ENCODE measurements at places on chromosomes 7 and 10. TPM values are rescaled to one million over a fixed set of nuclear protein-coding genes. Genes with fewer than 3 reads are reported as not detected.

DNA sequence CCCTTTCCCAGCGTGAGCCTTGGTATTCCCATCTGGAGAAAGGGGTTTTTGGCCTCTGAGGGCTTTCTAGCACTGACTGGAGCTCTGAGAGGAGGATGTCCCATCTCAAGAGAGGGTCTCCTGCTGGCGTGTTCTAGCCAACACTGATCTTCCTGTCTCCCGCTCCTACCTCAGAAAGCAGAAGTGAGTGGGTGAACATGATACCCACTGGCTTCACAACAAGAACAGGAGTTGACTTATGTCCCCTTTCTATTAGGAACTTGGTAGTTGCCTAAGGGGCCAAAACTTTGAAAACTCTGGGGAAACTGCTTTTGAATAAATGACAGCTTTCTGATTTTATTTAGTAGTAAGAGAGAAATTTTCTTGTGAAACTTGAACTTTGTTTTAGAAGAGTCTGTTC, 113.1 kb upstream of the ADCY1 start:
- peaks cover 2% of the 10 kb centered on the region for H3K27me3 ChIP-seq
- H3K36me3 ChIP-seq: no peaks in the 10 kb centered on the region
- H3K4me3 ChIP-seq: no peak overlapping the region
- no peak overlapping the region for H3K27ac ChIP-seq
- no peaks in the 10 kb centered on the region for H3K4me1 ChIP-seq

- peak; percentile 94 for DNase-seq
- H3K4me1 ChIP-seq: peaks cover 44% of the 10 kb centered on the region
- no peaks in the 10 kb centered on the region for H3K27me3 ChIP-seq
- H3K36me3 ChIP-seq: peaks cover 30% of the 10 kb centered on the region
- H3K4me3 ChIP-seq: peak within 1 kb of the TSS; percentile 96
- peak within 1 kb of the TSS; percentile 94 for H3K27ac ChIP-seq
Measured at GRCh38 chr10:100912605-100913469, at the start of gene SLF2. SLF2 (plus strand) TSS chr10:100912963; CDS start chr10:100913111, 148 bp downstream.

DNA sequence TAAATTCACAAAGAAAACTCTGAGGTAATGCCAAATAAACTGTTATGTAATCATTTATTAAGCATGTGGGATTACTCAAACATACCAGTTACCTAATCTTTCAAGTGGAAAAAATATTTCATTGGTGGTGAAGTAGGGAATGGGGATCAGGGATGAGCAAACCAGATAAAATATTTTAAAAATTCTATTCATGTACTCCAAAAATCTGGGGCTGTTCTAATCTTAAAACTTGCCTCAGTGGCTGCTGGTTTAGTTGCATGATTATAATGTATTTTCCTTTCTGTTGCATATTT, 19.5 kb downstream of the LMOD2 start:
- no peak for DNase-seq
- no peak overlapping the region for H3K27ac ChIP-seq
- no peaks in the 10 kb centered on the region for H3K4me1 ChIP-seq

GRCh38 chr10:26448706-26449435, 10.7 kb downstream of the APBB1IP start:
- peak; percentile 77 for DNase-seq
- H3K27ac ChIP-seq: peak overlapping the region; percentile 92
- no peaks in the 10 kb centered on the region for H3K27me3 ChIP-seq

DNA sequence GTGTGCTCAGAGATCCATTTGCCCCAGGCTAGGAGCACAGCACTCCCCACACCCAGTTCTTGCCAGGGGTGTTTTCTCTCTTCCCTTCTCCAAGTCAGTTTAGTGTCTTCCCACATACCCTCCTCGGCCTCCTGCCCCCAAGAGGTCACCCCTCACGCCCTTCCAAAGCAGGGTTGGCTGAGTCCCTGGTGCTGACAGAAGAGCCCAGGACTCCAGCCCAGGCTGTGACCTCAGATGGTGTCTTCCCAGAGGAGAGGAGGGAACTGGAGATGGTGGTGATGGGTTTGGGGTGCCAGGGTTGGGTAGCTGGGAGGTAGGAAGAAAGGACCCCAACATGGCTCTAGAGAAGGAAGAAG, 19.8 kb downstream of the ZNF775 start:
- H3K4me1 ChIP-seq: peaks cover 33% of the 10 kb centered on the region
- H3K36me3 ChIP-seq: peaks cover 3% of the 10 kb centered on the region
- H3K27ac ChIP-seq: no peak overlapping the region
- no peak overlapping the region for H3K4me3 ChIP-seq
- DNase-seq: no peak

DNA sequence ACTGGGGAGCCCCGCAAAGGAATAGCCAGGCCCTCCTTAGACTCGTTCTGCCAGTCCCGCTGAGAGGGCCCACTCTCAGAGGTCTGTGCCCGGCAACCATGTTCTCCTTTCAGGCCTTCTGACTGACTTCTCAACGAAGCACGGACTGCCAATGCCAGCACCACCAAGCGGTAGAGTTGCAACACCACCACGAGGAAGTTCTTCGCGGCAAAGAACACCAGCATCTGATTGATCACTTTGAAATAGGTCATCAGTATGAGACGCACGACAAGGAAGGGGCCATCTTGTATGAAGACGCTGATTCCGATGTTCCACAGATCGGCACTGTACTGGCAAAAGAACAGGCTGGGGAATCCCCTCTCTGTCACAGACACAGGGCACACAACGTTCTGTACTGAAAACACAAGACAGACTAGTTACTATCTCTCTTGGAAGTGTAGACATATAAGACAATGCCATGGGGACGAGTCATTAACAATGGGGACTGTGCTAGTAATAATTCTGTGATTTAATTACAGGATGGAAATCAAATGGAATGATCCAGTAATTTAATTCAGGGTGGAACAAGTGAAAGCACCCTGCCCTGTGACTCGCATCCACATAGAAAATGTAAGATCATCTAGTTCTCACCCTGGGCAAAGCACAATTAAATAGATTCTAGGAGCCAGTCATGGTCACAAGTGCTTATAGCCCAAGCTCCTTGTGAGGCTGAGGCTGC, 42.7 kb downstream of the TMEM26 start:
- peaks cover 2% of the 10 kb centered on the region for H3K27me3 ChIP-seq
- no peaks in the 10 kb centered on the region for H3K4me1 ChIP-seq
- DNase-seq: no peak
- H3K36me3 ChIP-seq: no peaks in the 10 kb centered on the region
- no peak overlapping the region for H3K4me3 ChIP-seq
- no peak overlapping the region for H3K27ac ChIP-seq

DNA sequence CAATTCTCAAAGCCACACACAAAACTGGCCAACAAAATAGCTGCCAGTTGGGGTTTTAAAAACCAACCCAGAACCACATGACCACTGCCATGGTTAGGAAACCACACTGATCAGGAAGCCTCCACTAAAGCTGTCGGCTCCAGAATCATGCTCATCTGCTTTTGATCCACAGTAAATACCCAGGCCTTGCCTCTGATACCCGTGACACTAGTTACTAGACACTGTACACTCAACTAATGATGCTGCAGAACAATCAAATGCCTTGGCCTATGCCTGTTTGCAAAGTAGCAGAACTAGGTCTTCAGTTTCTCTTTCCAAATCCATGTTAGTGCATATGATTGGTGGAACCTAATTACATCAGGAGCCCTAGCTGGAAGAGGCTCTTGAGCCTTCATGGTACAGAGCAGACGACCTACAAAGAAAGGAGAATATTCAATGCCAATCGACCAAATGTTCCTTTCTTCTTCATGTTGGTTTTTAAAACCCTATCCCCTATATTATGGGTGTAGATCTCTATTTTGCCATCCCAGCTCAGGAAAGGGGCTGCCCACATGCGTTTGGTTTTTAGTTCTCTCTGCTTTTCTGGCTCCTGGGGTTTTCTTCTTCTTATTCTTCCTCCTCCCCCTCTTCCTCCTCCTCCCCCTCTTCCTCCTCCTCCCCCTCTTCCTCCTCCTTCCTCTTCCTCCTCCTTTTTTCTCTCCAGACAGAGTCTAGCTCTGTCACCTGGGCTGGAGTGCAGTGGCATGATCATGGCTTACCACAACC, 76.6 kb downstream of the CNNM2 start:
- H3K27ac ChIP-seq: peak overlapping the region; percentile 52
- H3K36me3 ChIP-seq: no peaks in the 10 kb centered on the region
- no peak overlapping the region for H3K4me3 ChIP-seq
- H3K4me1 ChIP-seq: peaks cover 16% of the 10 kb centered on the region
- no peaks in the 10 kb centered on the region for H3K27me3 ChIP-seq

DNA sequence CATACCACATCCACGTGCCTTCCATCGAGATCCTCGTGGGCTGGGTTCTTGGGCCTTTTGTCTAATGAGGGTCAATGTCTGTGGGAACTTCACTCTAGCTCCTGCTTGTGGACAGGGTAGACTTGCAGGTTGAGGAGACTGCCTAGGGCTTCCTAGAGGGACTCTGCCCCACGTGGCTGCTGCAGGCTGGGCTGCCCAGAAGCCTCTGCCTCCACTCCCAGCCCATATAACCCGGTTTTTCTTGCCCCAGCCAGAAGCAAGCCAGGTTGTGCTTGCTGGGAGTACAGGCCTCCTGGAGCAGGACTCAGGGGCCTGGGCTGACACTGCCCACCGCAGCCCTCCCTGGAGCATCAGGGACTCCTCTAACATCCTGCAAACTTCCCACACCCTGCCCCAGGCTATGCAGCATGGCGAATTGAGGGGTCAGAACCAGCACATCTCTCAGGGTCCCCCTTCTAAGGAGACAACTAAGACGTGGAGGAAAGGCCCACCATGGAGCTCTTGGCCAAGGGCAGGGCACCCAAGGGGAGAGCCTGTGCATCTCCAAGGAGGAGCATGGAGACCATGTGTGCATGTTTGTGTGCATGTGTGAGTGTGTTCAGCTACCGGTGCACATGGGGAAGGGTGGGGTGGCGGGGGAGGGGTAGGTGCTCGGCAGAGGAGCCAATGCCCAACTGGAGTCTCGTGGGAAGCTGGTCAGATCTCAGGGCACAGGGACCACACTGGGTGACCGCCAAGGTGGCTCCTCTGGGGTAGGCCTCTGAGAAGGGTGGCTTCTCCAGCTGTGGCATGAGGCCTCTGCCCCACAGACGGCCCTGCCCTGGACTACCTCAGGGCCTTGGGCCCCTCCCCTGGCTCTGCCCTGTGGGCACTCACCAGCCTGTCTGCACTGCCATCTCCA, 62.6 kb downstream of the RASGEF1A start:
- H3K4me1 ChIP-seq: peaks cover 7% of the 10 kb centered on the region
- DNase-seq: no peak
- no peak overlapping the region for H3K27ac ChIP-seq
- H3K4me3 ChIP-seq: no peak overlapping the region
- no peaks in the 10 kb centered on the region for H3K27me3 ChIP-seq

DNA sequence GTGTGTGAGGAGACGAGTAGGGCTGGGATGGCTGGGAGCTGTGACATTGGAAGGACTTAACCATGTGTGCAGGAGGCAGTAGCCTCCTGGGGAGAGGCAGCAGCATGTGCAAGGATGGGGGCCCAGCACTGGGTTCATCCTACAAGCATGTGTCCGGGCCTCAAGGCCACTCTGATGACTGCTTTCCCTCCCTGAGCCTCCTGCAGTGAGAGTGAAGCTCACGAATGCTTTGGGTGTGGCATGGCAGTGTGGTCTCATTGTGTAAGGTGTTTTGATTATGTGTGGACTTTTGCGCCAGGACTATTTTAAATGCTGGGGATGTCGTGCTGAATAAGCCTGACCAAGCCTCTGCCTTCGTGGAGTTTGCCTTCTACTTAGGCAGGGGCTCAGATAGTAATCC, 122.0 kb upstream of the INSYN2A start:
- H3K4me3 ChIP-seq: no peak overlapping the region
- H3K27me3 ChIP-seq: no peaks in the 10 kb centered on the region
- no peaks in the 10 kb centered on the region for H3K4me1 ChIP-seq
- no peak for DNase-seq

GRCh38 chr10:46541735-46542566, 14.5 kb downstream of the GPRIN2 start:
- peaks cover 37% of the 10 kb centered on the region for H3K27me3 ChIP-seq
- H3K36me3 ChIP-seq: no peaks in the 10 kb centered on the region
- H3K4me3 ChIP-seq: no peak overlapping the region
- no peaks in the 10 kb centered on the region for H3K4me1 ChIP-seq

DNA sequence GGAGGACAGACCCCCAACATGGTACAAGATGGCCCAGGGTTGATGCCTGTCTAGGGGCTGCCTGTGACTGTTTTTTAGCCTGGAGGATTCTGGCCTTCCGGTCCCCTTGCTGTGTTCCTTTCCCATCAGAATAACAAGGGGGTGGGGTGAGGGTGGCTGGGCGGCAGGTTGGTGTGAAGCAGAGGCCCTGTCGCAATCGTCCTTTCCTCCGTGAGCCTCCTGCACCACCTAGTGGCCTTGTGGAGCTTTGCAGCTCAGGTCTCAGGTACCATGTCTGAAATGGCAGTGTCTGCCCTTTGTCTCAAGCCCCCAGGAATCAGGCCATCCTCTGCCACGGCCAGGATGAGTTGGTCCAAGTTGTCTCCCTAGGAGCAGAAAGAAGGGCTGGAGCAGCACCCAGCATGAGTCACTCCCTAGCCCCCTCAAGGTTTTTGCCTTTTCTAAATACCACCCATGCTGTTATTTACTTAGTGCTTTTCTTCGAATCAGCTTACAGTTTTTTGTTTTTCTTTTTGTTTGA, 24.2 kb downstream of the TACR2 start:
- H3K4me3 ChIP-seq: no peak overlapping the region
- H3K4me1 ChIP-seq: peaks cover 13% of the 10 kb centered on the region
- H3K27ac ChIP-seq: no peak overlapping the region
- DNase-seq: peak; percentile 74
- peaks cover 76% of the 10 kb centered on the region for H3K36me3 ChIP-seq
- no peaks in the 10 kb centered on the region for H3K27me3 ChIP-seq

GRCh38 chr7:2710286-2710655, 22.3 kb downstream of the AMZ1 start:
- H3K27me3 ChIP-seq: peaks cover 4% of the 10 kb centered on the region
- H3K4me1 ChIP-seq: peaks cover 40% of the 10 kb centered on the region
- DNase-seq: no peak
- peaks cover 9% of the 10 kb centered on the region for H3K36me3 ChIP-seq

The MMS19 gene
- 106 TPM for total RNA-seq

The KIF11 gene
- 41.4 TPM for total RNA-seq

The NEUROG3 gene
- total RNA-seq: not detected

The NKX2-3 gene
- total RNA-seq: not detected

Measured in activated T-helper 2 cell treated with anti-CD3 and anti-CD28 coated beads, Interferon-gamma antibody, Interleukin-2, Interleukin-4, amounts not matched to agents 10 μg/mL and 5 μg/mL and 100 μg/mL, durations not matched to agents 14 hours and 24 hours and 36 hours (primary cell).